ENCODE measurements at places on chromosomes 13 and 19. TPM values are rescaled to one million over a fixed set of nuclear protein-coding genes. Genes with fewer than 3 reads are reported as not detected.

DNA sequence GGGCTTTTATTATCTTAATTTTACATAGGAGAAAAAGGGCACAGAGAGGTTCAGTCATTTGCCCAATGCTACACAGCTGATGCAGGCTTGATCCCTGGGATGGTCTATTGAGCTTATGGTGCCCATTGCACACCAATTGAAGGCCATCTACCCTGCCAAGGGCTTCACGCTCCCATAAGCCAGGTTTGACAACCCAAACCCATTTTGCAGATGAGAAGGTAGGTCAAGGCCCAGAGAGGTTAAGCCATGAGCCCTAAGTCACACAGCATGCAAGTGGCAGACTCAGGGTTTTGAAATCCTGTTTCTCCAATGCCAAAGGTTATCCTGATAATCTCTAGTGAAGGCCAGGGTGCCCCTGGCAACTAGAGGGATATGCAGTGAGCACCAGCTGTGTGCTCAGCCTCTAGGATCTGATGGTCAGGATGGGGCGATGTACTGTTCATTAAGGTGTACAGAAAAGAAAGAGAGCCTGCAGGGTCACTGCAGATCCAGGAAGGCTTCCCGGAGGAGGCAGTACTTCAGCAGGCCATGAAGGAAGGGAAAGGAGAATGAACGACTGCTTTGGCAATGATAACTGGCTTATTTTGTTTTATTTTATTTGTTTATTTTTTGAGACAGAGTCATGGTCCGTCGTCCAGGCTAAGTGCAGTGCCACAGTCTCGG lies 8.1 kb downstream of the CREB3L3 start:
- no peak for DNase-seq
- no peaks in the 10 kb centered on the region for H3K27me3 ChIP-seq
- no peak overlapping the region for H3K27ac ChIP-seq
- no peaks in the 10 kb centered on the region for H3K36me3 ChIP-seq

GRCh38 chr13:36134632-36135031 lies 3.5 kb upstream of the DCLK1 start:
- H3K4me1 ChIP-seq: peaks cover 7% of the 10 kb centered on the region
- no peaks in the 10 kb centered on the region for H3K27me3 ChIP-seq
- no peaks in the 10 kb centered on the region for H3K36me3 ChIP-seq
- no peak overlapping the region for H3K4me3 ChIP-seq

DNA sequence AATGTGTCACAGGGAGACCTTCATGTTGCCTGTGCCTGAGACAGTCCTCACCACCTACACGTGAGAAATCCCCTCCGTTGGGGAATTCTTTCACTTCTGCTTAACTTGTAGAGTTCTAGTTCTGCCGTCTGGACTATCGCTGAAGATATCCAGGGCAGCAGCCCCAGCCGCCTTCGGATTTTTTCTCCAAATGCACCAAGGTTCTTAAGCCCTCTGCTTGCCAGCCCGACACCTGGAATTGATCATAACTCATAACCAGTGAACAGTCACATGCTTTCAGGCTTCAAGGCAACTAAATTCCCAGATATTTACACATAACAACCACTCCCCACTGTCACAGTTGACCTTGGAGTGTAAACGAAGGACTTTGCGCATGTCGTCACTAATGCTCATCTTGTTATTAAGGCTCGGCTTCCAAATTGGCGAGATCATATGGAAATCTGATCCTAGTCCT lies 114.4 kb downstream of the RAB20 start:
- no peaks in the 10 kb centered on the region for H3K4me1 ChIP-seq
- DNase-seq: no peak
- no peak overlapping the region for H3K4me3 ChIP-seq
- H3K36me3 ChIP-seq: peaks cover 35% of the 10 kb centered on the region
- H3K27ac ChIP-seq: no peak overlapping the region

GRCh38 chr19:17841810-17842662 lies 5.7 kb downstream of the JAK3 start:
- peaks cover 18% of the 10 kb centered on the region for H3K4me1 ChIP-seq
- H3K36me3 ChIP-seq: no peaks in the 10 kb centered on the region
- H3K27ac ChIP-seq: no peak overlapping the region
- no peaks in the 10 kb centered on the region for H3K27me3 ChIP-seq
- no peak for DNase-seq

DNA sequence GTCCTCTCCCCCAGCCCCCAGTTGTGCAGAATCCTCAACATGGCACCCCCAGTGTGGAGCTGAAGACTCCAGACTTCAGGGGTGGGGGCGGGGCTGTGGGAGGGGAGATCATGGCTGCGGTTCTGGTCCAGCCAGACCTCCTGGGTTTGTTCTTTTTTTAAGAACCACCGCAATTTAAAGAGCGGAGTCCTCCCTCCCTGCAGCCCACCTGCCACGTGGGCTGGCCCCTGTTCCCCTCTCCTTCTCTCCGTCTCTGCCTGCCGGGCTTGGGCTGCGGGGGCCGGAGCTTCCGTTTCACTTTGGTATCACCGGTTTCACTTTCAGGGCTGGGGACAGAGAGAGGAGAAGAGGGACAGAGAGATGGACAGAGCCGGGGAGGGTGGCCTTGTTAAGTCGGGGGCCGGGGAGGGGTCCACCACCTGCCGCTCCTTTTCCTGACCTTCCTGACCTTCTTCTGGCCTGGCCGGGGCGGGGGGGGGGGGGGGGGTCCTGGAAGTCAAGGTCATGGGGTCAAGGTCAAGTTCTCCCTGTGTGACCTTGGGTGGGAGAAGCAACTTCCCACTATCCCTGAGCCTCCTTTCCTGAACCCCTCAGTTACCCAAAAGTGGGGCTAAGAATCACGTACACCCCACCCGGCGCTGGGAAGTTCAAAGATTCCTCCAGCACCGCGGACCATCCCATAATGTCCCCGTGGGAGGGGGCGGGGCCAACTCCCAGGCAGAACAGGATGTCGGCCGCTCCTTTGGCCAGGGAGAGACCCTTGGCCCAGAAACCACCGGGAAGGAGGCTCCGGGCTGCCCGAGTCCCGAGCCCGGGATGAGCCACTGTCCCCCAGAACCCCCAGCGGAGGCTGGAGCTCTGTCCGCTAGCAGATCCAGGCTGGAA lies 11.3 kb upstream of the ZBTB7A start:
- H3K36me3 ChIP-seq: no peaks in the 10 kb centered on the region
- peak overlapping the region; percentile 77 for H3K27ac ChIP-seq
- DNase-seq: no peak
- H3K4me1 ChIP-seq: peaks cover 12% of the 10 kb centered on the region
- no peaks in the 10 kb centered on the region for H3K27me3 ChIP-seq

- no peak overlapping the region for H3K4me3 ChIP-seq
- no peak overlapping the region for H3K27ac ChIP-seq
- H3K36me3 ChIP-seq: no peaks in the 10 kb centered on the region
- no peaks in the 10 kb centered on the region for H3K4me1 ChIP-seq
Measured at GRCh38 chr13:109297628-109298027, 488.8 kb downstream of the IRS2 start.

- no peaks in the 10 kb centered on the region for H3K36me3 ChIP-seq
- no peak overlapping the region for H3K27ac ChIP-seq
- no peak overlapping the region for H3K4me3 ChIP-seq
- H3K27me3 ChIP-seq: no peaks in the 10 kb centered on the region
- DNase-seq: no peak
Measured at GRCh38 chr13:46648166-46648607, 95.2 kb downstream of the LRCH1 start.

DNA sequence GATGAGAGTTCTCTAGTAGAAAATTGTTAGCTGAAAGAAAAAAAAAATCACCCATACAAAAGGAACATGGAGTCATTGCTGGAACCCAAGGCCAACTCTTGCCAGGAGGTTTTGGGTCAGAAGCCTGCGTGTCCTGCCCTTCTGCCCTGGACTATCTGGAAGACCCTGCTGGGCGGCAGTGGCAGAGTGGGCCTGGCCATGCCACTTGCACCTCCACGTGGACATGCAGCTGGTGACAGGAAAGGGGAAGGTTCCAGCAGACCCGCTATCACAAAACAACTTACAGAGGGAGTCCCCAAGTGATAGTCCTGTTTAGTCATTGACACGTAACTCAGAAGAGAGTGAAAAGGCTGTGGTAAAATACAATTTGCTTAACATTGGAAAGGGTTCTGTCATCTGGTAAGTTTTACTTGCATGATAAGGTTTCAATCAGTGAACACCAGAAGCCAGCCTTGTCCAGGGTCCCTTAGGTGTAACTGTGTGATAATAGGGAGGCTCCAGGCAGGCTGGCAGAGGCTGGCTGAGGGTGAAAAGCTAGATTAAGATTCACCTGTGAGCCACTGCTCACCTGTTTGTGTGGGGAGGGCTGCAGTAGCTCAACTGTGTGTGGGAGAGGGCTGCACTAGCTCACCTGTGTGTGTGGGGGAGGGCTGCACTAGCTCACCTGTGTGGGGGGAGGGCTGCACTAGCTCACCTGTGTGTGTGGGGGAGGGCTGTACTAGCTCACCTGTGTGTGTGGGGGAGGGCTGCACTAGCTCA lies 47.8 kb downstream of the COL4A2 start:
- H3K4me3 ChIP-seq: no peak overlapping the region
- H3K36me3 ChIP-seq: no peaks in the 10 kb centered on the region
- H3K27ac ChIP-seq: peak overlapping the region; percentile 36

DNA sequence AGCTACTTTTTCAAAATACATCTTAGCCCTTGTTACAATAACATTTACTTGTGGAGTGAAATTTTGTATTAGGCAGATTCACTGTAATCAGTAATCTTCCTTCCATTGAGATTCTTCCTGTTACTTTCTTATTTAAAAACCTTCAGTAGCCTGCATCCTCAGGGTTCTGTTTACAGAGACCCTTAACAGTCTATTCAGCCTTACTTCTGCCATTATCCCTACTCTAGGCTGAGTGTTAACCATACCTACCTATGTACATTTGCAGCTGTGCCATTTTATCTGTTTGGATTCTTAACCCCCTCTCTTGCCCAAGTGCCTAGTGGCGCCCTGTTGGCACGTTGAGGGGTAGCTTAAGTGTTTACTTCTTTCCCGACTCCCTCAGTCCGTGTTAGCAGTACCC lies 71.9 kb downstream of the LRCH1 start:
- no peaks in the 10 kb centered on the region for H3K36me3 ChIP-seq
- no peaks in the 10 kb centered on the region for H3K27me3 ChIP-seq
- no peak for DNase-seq
- H3K27ac ChIP-seq: no peak overlapping the region

GRCh38 chr13:110629735-110630134 lies 14.4 kb downstream of the NAXD start:
- no peak overlapping the region for H3K27ac ChIP-seq
- no peaks in the 10 kb centered on the region for H3K36me3 ChIP-seq
- H3K27me3 ChIP-seq: no peaks in the 10 kb centered on the region
- H3K4me1 ChIP-seq: peaks cover 44% of the 10 kb centered on the region
- no peak for DNase-seq

DNA sequence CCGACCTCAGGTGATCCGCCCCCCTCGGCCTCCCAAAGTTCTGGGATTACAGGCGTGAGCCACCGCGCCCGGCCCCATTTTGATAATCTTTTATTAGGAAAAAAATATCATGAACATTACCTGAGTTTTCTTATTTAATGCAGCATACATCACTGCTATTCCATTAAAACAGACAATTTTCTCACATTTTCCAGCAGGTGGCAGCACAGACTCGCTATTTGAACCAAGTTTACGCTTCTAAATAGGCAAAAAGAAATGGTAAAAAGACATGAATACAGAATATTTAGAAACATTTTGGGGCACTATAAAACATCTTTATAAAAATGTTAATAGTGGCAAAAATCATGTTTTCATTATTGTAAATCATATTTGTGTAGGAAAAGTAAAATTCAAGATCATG lies 903.1 kb downstream of the SLITRK6 start:
- H3K4me3 ChIP-seq: no peak overlapping the region
- no peaks in the 10 kb centered on the region for H3K27me3 ChIP-seq
- H3K36me3 ChIP-seq: no peaks in the 10 kb centered on the region
- H3K27ac ChIP-seq: no peak overlapping the region
- DNase-seq: no peak

- no peak for DNase-seq
- H3K4me1 ChIP-seq: peaks cover 22% of the 10 kb centered on the region
- no peaks in the 10 kb centered on the region for H3K36me3 ChIP-seq
- no peak overlapping the region for H3K4me3 ChIP-seq
- no peaks in the 10 kb centered on the region for H3K27me3 ChIP-seq
Measured at GRCh38 chr13:97367016-97367822, 66.8 kb upstream of the RAP2A start.

- no peak overlapping the region for H3K27ac ChIP-seq
- no peak for DNase-seq
- H3K36me3 ChIP-seq: peaks cover 23% of the 10 kb centered on the region
- no peaks in the 10 kb centered on the region for H3K4me1 ChIP-seq
Measured at GRCh38 chr19:56162258-56162657, 13.6 kb upstream of the GALP start.

DNA sequence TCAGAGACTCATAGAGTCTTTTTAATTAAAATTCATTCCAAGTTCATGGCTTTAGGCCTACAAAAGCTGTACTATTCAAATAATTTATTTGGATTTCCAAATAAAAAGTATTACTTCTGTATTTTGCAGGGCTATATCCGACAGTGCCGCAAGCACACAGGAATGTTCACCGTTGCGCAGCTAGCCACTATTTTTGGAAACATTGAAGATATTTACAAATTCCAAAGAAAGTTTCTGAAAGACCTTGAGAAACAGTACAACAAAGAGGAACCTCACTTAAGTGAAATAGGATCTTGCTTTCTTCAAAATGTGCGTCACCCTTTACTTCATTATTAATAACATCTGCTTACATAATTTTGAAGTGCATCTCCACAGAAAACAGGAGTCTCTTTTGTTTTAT lies 20.5 kb upstream of the C1QTNF9 start:
- H3K4me3 ChIP-seq: no peak overlapping the region
- H3K36me3 ChIP-seq: peaks cover 44% of the 10 kb centered on the region
- no peaks in the 10 kb centered on the region for H3K4me1 ChIP-seq
- H3K27me3 ChIP-seq: no peaks in the 10 kb centered on the region
- no peak for DNase-seq
- no peak overlapping the region for H3K27ac ChIP-seq

DNA sequence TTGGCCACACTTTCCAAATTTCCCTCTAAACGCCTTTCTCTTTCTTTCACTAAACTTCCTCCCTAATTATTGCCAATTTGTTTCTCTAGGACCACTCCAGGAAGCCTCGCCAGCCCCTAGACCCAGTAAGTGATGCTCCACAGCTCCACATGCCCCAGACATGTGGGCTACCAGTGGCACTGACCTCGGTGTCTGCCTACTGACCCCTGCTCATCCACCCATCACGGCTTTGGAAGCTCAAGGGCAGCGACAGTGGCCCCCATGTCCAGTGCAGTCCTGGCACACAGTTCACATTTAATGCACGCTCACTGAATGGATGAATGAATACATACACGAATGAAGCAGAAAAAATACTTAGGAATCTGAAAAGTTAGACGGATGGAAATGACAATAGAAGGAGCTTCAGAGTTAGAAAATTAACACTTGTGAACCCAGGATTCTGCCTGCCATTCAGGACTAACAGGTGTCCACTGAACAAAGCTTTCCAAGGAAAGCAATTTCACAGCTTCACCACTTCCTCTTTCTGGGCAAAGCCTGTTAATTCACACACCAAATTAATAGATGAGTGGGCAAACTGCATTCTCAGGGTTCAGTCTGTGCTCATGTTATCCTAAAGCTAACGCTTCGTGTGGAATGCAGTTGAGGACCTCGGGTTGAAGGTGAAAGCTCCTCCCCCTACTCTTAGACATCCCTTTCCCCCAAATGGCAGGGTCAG lies 50.9 kb downstream of the CCDC70 start:
- no peaks in the 10 kb centered on the region for H3K27me3 ChIP-seq
- no peak overlapping the region for H3K4me3 ChIP-seq
- H3K36me3 ChIP-seq: no peaks in the 10 kb centered on the region
- H3K27ac ChIP-seq: no peak overlapping the region

SYMPK gene
- 43.2 TPM for total RNA-seq

ZNF177 gene
- total RNA-seq: 0.98 TPM

NLRP7 gene
- not detected for total RNA-seq

KLK3 gene
- total RNA-seq: not detected
